CD4-positive, CD25-positive, alpha-beta regulatory T cell (primary cell): ENCODE measurements at places on chromosomes 2 and 18.

GRCh38 chr18:48993586-48993985 lies 42.8 kb upstream of the SMAD7 start:
- no peak for DNase-seq

GRCh38 chr2:70767699-70768589 lies at the start of gene ADD2:
TSS of gene ADD2 (minus strand) at chr2:70768200. CDS start at chr2:70706408, 61,792 bp downstream.
- DNase-seq: no peak

DNA sequence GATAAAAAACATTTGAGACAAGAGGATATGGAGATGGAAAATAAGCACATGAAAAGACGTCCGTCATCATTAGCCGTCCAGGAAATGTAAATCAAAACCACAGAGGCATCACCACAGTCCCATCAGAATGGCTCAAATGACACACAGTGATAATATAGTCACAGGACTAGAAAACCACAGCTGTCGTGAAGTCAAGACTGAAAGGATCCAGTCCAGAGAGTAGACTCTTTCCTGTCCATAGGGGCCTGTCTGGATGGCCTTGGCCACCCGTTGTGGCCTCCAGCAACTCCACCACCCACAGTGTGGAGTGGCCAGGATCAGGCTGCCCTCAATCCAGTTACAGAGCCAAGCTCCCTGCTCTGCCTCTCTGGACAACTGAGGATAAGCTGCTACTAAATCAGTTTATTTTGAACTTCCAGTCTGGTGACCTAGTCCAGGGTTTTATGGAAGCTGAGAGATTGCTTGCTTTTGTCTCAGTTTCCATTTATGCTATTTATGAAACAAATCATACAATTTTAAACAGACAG lies 60.4 kb downstream of the RHOB start:
- no peak for DNase-seq

DNA sequence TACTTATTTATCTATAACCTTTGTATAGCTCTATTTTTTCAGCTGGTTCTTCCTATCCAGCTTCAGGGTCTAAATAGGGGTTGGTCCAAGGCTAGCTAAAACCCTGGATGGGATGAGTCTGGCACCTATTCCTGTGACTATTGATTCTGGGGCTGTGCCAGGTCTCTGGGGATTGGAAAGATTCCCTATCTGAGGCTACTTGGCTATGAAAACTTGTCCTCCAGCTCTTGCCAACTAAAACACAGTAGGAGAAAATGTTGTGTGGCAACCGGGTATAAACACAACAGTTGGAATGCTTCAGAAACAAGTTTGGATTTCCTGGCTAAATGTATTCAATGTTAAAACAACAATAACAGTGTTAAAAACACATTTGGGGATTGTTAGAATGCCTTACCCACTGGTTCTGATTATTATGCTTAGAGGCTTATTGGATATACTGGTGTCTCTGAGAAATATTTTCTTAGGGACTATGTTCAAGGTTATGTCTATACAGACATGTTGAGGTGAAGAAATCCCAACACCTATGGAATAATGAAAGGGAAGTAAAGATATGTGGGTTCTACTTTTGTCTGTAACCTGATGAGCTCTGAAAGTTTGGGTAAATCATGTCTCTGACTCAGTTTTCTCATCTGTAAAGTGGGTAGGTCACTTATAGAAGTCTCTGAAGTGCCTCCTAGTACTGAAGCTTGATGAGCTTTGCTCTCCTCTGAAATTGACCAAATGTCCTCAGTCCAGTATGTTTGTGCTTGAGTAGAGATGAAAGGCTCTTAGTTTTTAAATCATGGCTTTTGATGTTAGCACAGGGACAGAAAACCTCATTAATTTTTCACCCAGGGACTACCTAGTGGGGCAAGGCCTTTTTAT lies 460.7 kb downstream of the MTX2 start:
- no peak for DNase-seq

- DNase-seq: no peak
Observed at GRCh38 chr2:18671363-18671762, 82.0 kb upstream of the NT5C1B start.
